Neuronal stem cell (in vitro differentiated cells): ENCODE measurements at places on chromosomes 1 and 21.
A peak's percentile ranks its signal among the peaks of the same experiment; 100 is the strongest.

GRCh38 chr1:67754526-67754920 is 69.5 kb downstream of the GADD45A start:
- H3K27me3 ChIP-seq = no peaks in the 10 kb centered on the region
- DNase-seq = no peak
- H3K27ac ChIP-seq = no peak overlapping the region
- H3K36me3 ChIP-seq = no peaks in the 10 kb centered on the region
- H3K4me1 ChIP-seq = peaks cover 16% of the 10 kb centered on the region
- H3K4me3 ChIP-seq = no peak overlapping the region

- no peak overlapping the region for H3K27ac ChIP-seq
- no peak overlapping the region for H3K4me3 ChIP-seq
- no peak for DNase-seq
Measured at GRCh38 chr1:9245230-9245619, 10.7 kb downstream of the H6PD start.

DNA sequence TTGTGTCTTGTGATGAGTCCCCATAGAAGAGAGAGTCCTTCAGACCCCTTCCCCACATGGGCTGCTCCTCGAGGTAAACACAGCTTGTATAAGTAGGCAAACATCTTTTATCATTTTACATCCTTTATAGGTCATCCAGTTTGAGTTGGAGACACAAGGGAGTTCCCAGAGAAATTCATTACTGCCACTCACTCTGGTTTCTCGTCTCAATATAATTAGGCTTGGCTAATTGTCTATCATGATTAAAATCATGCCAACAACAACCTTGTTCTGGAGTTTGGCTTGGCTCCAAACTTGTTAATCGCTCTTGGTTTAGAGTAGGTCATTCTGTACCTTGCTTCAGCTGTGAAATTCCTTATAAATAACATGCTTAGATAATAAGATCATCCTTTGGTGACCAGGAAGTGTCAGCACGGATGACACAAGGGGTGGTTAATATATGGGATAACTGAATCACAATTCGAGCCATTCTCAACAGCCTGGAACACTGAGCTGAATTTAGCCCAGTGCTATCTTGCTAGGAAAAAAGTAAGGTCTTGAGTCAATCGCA is 70.7 kb upstream of the DAB1 start:
- DNase-seq = no peak
- no peaks in the 10 kb centered on the region for H3K36me3 ChIP-seq
- H3K27ac ChIP-seq = no peak overlapping the region
- no peaks in the 10 kb centered on the region for H3K27me3 ChIP-seq

- H3K4me3 ChIP-seq = peak overlapping the region; percentile 59
Measured at GRCh38 chr1:226405411-226405988, 2.4 kb downstream of the PARP1 start.

GRCh38 chr1:104868794-104869193 is 1119.1 kb downstream of the AMY1C start:
- H3K27ac ChIP-seq = no peak overlapping the region
- no peaks in the 10 kb centered on the region for H3K27me3 ChIP-seq

- H3K27ac ChIP-seq = no peak overlapping the region
- no peaks in the 10 kb centered on the region for H3K36me3 ChIP-seq
- peaks cover 4% of the 10 kb centered on the region for H3K4me1 ChIP-seq
- H3K27me3 ChIP-seq = peaks cover 32% of the 10 kb centered on the region
- no peak overlapping the region for H3K4me3 ChIP-seq
Measured at GRCh38 chr1:237043846-237044636, 2.1 kb downstream of the RYR2 start.

- H3K27ac ChIP-seq = no peak overlapping the region
- no peaks in the 10 kb centered on the region for H3K27me3 ChIP-seq
- peaks cover 3% of the 10 kb centered on the region for H3K4me1 ChIP-seq
- H3K36me3 ChIP-seq = no peaks in the 10 kb centered on the region
- no peak for DNase-seq
- H3K4me3 ChIP-seq = no peak overlapping the region
Measured at GRCh38 chr1:226632169-226632879, 83.8 kb downstream of the STUM start.
